ENCODE measurements at places on chromosomes 7 and 10. TPM values are rescaled to one million over a fixed set of nuclear protein-coding genes. Genes with fewer than 3 reads are reported as not detected.

DNA sequence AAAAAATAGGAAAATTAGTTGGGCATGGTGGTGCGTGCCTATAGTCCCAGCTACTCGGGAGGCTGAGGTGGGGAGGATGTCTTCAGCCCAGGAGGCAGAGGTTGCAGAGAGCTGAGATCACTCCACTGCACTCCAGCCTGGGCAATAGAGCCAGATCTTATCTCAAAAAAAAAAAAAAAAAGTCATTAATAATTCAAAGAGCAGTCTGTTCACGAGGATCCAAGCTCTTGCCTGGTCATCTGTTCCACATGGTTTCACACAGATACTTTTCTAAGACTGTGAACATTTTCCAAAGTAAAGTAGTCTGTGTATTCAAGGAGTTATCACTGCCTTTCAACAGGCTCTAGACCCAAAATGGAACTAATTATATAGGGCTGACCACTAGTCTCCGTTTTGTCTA lies 86.9 kb downstream of the ZNF277 start:
- no peak for DNase-seq

GRCh38 chr7:134605978-134606923 lies 40.4 kb upstream of the BPGM start:
- peak; percentile 66 for DNase-seq

DNA sequence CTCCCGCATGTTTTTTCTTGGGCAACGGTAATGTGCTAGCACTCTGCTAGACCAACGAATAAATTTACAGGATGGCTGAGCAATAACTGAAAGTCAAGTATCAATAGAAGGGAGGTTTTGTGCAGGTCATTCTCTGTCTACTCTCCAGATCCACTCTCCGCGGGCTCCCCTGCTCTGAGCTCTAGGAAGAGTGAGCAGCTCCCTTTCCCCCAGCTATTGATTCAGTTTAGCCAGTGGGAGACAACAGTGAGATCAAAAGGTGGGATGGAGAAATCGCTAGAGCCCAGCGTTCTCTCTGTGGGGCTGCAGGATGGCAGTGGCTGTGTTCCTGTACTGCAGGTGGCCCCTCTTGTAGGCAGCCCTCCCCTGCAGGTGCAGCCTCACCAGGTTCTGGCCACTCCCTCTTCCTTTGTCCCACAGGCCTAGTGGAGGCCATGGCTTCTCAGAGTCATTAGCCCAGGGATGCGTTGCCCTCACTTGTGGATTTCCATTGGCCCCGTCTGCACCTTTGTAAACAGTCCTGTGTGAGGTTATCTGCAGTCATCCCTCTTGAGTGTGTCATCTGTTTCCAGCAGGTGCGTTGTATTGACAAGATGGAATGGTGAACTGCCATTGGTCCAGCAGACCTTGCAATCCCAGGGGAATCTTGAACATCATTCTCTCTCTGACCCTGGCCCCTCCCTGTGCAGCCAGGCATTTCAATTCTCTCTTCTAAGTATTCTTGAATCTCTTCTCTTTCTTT lies 11.1 kb downstream of the MSRB2 start:
- DNase-seq, result no peak

- no peak for DNase-seq
Observed at GRCh38 chr7:23338439-23338838, 39.3 kb downstream of the MALSU1 start.

DNA sequence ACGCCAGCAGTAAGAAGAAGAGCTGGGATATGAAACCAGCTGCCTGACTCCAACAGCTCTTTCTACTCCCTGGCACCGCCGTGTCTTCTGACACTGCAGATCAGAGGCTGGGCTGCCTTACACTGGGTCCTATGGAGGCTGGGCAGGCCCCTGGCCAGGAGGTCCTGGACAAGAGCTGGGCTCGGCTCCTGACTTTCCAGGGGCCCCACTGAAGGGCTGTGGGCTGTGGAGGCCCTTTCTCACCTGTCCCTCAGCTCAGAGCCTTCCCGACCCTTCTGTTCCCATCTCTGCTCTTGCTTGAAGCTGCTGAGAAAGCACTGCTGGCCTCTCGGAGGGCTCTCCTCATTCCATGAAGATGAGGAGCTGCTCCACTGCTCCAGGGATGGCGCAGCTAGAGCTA lies 85.9 kb upstream of the UNC5B start:
- no peak for DNase-seq

- DNase-seq, result no peak
Observed at GRCh38 chr10:87878664-87879459, 15.4 kb downstream of the PTEN start.

The KCP gene
- not detected for total RNA-seq

DNA sequence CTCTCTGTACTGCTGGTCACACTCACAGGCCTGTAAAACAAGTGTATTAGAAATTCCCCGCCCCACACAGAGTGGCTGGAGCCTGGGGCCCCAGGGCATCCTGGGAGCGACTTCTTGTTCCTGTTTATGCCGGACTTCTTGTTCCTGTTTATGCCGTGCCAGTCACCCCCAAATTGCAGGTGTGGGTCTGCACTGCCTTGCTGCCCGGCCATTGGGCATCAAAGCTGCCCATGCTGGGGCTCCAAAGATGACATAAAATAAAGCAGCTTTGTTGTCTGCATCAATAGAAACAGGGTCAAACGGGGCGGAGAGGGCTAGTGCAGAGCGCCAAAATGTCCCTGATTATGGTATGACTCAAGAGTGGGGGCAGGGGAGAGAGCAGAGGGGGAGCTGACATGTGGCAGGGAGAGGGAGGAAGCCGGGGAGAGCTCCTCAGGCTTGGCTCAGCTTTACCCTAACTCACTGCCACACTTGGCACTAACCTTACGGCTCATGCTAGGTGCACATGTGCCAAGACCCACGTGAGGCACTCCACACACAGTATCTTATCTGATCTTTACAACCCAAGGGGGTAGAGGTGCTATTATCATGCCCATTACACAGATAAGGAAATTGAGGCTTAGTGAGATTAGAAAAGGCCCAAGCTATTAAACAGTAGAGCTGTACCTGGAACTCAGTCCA lies 98.4 kb downstream of the PIP4K2A start:
- DNase-seq, result no peak

GRCh38 chr10:115558252-115558651 lies 465.1 kb downstream of the ATRNL1 start:
- no peak for DNase-seq

DNA sequence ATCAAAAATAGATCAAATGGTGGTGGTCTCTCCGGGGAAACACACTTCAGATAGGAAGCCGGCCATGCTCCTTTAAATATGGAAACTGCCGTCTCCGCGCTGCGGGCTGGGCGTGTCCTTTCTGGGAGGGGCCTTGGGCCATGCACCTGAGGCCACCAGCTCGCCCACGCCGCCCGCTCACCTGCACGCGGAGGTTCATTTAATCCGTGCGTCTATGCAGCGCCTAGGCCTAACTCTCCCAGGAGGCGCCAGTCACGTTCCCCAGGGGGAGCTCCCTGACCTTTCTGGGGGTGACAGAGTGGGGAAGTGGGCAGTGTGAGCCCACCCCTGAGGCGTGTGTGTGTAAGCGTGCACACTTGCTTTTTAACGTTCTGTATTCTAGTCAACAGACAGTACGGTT lies 64.0 kb downstream of the C10orf143 start:
- DNase-seq, result no peak

All from activated T-cell treated with anti-CD3 and anti-CD28 coated beads, Interleukin-2, amount 50 U/mL, for 72 hours (primary cell).